ENCODE measurements at places on chromosomes 11 and 22.

DNA sequence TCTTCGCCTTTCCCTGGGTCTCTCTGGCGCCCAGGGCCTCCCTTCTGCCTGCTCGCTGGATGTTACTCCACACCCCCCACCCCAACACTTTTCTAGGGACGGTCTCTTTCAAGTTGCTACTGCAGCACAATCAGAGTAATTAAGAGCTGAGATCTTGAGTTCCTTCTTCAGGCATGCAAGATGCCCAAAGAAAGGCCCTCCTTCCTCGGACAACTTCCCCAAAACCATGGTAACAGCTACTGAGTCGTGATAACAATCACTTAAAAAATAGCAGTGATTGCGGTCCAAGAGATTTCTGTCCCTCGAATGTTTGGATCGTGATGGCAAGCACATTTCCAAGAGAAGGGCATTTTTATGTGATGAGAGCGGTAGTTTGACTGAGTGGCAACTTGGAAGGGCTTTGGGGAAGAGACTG, 638 bp upstream of the TENM4 start:
- DNase-seq, result no peak

GRCh38 chr11:126140201-126140925, 71.1 kb downstream of the RPUSD4 start:
- no peak for DNase-seq

- DNase-seq, result no peak
Observed at GRCh38 chr11:22065472-22065871, 127.4 kb upstream of the ANO5 start.

- DNase-seq, result no peak
Observed at GRCh38 chr11:120390585-120390922, 54.3 kb downstream of the ARHGEF12 start.

GRCh38 chr11:70027451-70027850, 50.7 kb upstream of the ANO1 start:
- DNase-seq, result no peak

DNA sequence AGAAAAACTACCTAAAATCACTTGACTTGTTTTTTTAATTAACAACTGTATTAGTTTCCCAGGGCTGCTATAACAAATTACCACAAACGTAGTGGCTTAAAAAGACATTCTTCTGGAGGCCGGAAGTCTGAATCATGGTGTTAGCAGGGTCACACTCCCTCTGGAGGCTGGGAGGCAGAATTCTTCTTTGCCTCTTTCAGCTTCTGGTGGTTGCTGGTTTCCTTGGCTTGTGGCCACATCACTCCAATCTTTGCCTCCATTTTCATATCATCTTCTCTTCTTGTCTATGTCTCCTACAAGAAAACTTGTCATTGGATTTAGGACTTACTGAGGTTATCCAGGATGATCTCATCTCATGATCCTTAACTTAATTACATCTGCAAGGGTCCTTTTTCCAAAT, 7.4 kb upstream of the INCENP start:
- DNase-seq, result no peak

DNA sequence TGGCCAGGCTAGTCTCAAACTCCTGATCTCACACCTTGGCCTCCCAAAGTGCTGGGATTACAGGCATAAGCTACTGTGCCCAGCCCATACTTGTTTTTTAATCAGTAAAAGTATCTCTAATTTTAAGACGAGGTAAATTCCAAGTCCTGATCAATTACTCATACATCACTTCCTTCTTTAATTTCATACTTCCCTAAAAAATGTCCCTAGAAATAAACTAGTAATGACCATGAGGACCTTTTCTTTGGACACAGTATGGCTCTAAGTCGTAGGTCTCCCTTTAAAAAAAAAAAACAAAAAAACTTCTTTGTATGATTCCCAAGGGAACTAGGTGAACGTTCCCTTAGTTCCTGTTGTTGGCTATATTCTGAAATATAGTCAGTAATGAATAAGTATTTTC, 29.8 kb downstream of the NUP98 start:
- DNase-seq, result no peak

DNA sequence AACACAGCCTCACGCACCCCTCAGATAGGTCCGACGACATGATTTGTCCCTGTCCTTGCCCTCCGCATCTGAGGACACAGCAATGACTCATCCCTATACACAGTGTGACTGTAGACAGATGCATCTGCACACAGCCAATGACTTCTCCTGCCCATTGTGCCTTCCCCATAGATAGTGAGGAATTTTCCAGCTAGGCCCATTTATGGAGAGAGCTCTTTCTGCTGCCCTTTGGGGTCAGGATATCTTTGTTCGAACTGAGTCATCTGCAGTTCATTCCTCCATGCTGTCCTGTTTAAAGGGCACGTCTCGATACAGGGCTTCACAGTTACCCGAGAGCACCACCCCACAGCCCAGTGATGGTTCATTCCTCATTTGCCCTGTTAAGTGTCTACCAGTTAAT, 96.7 kb downstream of the LARGE1 start:
- no peak for DNase-seq

DNA sequence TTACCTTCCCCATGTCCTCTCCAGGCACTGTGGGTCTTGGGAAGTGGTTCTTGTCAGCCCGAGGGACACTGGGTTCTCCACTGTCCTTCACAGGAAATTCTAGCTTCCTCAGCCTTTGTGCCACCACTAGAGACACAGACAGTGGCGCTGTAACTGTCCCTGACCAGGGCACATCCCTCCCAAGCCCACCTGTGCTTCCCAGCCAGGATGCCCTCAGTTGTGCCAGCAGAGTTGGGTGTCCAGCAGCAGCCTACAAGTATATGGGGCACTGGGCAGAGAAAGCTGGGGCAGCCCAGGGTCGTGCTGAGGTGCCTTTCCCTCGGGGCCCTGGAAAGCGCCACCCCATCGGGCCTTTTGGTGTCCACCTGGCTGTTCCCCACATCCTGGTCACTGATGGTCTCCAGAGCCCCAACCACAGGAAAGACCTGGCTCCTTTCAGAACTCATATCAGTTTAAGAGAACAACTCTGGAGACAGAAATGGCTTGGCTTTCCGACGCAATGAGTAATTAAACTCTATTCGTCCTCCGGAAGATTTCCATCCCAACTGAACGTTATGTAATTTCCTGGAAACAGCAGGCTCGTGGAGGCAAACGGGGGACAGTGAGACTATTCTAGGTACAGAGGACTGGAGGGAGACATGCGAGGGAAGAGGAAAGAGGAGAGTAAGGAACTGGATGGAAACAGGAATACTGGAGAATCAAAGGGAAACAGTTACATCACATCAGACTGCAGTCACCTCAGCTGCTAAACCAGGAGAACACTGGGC, 28.6 kb downstream of the PPP2R1B start:
- DNase-seq, result peak; percentile 9

DNA sequence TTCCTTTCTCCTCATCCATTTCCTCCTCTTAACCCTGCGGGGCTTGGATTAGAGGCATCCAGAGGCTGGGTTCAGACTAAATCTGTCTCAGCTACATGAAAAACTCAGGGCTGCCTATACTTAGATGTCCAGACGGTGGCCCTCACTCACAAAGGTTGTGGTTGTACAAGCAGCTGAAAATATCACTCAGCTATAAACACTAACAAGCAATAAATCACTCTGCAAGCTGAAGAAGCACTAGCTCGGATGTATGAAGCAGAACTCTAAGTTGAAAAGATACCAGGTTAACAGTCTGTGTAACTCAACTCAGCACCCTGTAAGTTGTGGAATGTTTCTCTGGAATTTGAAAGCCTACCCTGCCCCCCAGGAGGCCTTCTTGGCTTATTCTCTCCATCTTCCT, 82.9 kb downstream of the EXT2 start:
- peak; percentile 18 for DNase-seq

- no peak for DNase-seq
Observed at GRCh38 chr22:50577987-50578775, at the start of gene CPT1B. TSS of gene CPT1B (minus strand) at chr22:50578427. CDS start at chr22:50577915, 512 bp downstream.

GRCh38 chr11:94727819-94728218, 40.3 kb upstream of the AMOTL1 start:
- no peak for DNase-seq

DNA sequence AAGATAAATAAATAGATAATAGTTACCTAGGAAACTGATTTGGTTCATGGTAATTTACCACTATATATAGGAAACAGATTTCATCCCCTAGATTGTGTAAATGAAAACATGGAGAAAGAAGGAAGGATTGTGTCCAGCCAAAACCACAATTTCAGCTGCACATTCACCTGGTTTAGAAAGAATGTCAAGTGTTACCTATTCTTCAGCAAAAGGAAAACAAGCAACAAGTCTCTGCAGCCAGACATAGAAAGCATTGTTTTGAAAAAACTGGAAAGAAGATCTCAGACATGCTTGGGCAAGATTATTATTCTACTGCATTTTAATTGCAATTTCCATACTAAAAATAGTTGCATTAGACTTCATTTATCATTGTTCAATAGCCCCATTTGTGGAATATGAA, 8.8 kb upstream of the BMAL1 start:
- DNase-seq, result no peak

DNA sequence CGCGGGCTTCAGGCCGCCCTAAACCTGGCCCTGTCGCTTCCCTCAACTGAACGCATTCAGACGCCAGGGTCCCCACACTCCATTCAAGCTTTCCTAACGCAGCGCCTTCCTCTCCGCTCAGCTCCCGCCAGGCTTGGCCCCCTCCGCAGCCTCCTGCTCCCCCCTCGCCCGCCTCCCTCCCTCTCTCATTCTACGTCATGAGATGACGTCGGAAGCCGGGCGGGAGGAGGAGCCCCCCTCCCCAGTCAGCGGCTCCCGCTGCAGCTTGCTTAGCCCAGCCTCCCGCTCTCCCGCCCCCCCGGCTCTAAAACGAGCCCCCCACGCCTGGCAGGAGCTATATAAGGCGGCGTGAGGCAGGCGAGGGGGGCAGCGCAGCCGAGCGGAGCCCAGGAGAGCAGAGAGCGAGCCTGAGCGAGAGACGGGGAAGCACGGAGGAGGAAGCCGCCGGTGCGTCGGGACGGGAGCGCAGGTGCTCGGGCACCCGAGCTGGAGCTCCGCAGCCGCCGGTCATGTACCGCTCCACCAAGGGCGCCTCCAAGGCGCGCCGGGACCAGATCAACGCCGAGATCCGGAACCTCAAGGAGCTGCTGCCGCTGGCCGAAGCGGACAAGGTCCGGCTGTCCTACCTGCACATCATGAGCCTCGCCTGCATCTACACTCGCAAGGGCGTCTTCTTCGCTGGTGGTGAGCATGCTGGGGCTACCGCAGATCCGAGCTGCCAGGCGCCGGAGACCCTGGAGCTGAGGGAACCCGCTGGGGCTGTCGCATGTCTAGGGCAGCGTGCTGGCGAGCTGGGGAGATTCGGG, at the start of gene NPAS4:
Gene NPAS4, plus strand, starts transcription at position 365 of the 806 bp plus-strand sequence. Its CDS starts 145 bp downstream, at position 510.
- no peak for DNase-seq

GRCh38 chr11:19777377-19778102, 64.9 kb downstream of the NAV2 start:
- peak; percentile 21 for DNase-seq

DNA sequence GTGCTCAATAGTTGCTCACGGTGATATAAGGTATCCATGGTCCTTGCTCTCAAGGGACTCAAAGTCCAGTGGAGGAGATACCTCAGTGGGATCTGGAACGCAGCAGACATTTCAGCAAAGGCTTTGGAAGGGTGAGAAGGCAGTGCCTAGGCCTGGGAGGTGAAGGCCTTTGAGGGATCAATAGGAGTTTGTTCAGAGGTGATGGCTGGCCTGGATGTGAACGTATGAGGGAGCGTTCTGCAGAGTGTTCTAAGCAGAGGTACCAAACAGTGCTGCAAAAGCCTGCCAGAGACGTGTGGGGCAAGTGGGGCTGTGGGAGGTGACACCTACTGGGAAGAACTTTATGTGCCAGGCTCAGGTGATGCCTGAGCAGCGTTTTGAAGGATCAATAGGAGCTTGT, 7.4 kb upstream of the MB start:
- no peak for DNase-seq

- DNase-seq, result no peak
Observed at GRCh38 chr22:37021041-37021440, 1.5 kb downstream of the MPST start.

GRCh38 chr11:114358716-114359115, 41.6 kb downstream of the C11orf71 start:
- DNase-seq, result no peak

GRCh38 chr22:42773167-42773566, 52.5 kb upstream of the A4GALT start:
- DNase-seq, result no peak

DNA sequence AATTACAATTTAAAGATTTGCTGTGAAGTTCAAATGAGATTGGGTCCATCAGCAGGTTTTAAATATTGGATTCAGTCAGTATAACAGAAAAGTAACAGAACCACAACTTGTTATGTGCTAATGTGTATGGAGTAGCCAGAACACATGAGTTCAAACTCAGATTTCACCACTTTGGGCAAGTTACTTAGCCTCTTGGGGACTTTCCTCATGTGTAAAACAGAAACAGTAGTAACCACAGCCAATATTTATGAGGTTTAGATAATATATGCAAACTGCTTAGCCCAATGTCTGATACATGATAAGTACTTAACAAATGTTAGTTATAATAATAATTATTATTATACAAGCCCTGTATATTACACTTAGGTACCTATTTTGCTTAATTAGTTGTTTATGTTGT, 21.8 kb upstream of the SLC5A12 start:
- DNase-seq, result no peak

GRCh38 chr11:27187848-27188621, 147.4 kb downstream of the BBOX1 start:
- no peak for DNase-seq

GRCh38 chr22:40452730-40453487, 82.5 kb downstream of the SGSM3 start:
- DNase-seq, result no peak

GRCh38 chr22:19287076-19287707, 4.3 kb downstream of the CLTCL1 start:
- no peak for DNase-seq

GRCh38 chr11:64059339-64060140, 23.8 kb downstream of the FLRT1 start:
- DNase-seq, result no peak

- DNase-seq, result no peak
Observed at GRCh38 chr11:45610627-45611026, 54.8 kb downstream of the CHST1 start.

DNA sequence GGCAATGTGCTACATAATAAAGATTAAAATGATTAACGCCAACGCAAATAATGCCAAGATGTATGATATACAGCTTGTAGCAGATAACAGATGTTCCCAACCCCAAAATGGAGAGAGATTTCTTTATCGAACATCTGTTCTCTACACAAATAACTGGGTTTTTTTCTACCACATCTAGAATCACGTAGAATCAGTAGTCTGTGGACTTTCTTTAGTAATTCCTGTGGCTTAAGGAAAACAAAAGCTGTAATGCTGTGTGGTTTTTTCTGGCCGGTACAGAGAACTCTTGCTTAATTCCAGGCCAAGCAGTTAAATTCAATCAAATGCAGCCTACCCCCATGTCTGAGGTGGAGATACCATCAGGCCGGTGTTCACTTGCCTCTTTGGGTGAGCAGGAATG, 303.4 kb downstream of the FAT3 start:
- no peak for DNase-seq

All from right kidney (tissue), 9 donors.